ENCODE measurements at places on chromosomes 4 and X.

GRCh38 chrX:30304866-30305265 is 4.3 kb downstream of the NR0B1 start:
- DNase-seq = no peak

GRCh38 chrX:46918434-46918833 is 6.2 kb downstream of the JADE3 start:
- no peak for DNase-seq

GRCh38 chr4:1199556-1200331 is 27.4 kb upstream of the SPON2 start:
- no peak for DNase-seq

- DNase-seq = no peak
Observed at GRCh38 chr4:41524425-41524824, 13.5 kb upstream of the LIMCH1 start.

- no peak for DNase-seq
Observed at GRCh38 chr4:154472858-154473257, 18.7 kb downstream of the DCHS2 start.

GRCh38 chrX:71541210-71542022 is 8.5 kb downstream of the OGT start:
- DNase-seq = no peak

- no peak for DNase-seq
Observed at GRCh38 chr4:186900232-186900900, 176.7 kb upstream of the FAT1 start.

- DNase-seq = no peak
Observed at GRCh38 chr4:73864365-73864764, 4.8 kb upstream of the CXCL1 start.

- no peak for DNase-seq
Observed at GRCh38 chr4:91758487-91758886, 545.3 kb upstream of the GRID2 start.

DNA sequence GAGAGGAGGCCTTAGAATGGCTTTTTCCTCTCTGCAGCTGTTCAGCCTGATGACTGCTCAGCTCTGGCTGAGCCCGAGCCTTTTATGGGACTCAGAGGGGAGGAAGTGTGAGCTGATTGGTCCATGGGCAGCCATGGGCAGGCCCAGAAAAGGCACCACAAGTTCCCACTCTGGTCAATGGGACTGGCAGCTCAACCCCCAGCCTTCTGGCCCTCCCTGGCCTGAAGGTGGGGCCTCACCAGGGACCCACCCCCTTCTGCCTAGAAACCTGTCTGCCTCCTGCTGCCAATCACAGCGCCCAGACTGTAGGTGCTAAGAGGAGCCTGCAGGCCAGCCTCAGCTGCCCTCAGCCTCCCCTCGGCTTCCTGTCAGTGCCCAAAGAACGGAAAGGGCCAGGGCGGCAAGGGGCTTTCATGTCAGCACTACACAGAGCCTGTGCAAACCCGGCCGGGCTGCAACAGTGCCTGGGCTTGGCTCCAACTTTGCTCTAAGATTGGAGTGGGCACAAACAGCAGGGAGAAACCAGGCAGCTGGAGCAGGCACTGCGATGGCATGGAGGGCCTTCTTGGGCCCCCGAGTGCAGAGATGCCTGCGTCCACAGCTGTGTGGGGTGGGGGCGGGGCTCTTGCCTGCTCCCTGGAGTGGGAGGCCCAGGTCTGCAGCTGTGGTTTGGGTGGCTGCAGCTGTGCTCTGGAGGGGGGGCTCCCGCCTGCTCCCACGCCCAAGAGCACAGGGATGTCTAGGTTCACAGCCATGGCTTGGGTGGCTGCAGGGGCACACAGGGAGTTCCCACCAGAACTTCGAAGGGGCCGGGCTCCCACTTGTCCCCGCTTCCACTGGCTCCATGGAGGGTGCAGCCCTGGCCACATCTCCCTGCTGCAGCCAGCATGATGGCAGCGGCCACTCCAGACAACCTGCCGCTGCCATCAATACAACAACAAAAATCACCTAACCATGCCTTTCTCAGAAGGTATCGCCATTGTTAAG is 92.6 kb downstream of the NXF2 start:
- peak; percentile 17 for DNase-seq

- DNase-seq = no peak
Observed at GRCh38 chr4:56723201-56723605, 42.1 kb upstream of the HOPX start.

DNA sequence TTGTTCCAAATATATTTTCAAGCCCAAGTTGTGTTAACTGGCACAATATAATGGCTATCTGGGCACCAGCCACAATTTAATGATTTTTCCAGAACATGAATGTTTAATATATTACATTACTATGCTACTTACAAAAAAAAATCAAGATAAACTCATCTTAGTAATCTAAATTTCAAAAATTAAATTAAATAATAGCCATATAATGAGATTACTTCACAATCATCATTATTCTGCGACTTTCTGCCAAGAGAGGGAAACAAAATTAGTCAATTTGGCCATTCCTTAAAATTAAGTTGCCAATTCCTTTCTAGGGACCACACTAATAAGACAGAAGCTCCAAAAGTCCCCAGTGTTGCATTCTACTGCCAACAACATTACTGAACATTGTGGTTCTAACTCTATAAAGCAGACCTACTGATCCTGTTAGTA is 7.5 kb downstream of the NEK1 start:
- no peak for DNase-seq

DNA sequence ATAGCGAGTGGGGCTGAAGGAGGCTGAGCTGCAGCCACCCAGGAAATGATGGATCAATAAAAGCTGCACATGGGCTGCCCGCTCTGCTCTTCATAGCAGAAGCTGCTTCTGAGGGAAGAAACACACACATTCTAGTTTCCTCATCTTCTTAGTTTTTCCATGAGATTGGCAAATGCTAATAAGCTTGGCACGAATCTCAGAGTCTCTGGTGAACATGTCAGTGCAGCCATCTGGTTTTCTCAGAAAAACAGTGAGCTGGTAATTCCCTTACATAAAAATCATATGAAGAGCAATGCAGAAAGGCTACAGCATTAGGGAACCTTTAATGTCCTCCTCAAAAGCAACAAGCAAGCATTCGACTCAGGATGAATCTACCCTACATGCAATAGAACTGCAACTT is 69.9 kb downstream of the GATB start:
- no peak for DNase-seq

DNA sequence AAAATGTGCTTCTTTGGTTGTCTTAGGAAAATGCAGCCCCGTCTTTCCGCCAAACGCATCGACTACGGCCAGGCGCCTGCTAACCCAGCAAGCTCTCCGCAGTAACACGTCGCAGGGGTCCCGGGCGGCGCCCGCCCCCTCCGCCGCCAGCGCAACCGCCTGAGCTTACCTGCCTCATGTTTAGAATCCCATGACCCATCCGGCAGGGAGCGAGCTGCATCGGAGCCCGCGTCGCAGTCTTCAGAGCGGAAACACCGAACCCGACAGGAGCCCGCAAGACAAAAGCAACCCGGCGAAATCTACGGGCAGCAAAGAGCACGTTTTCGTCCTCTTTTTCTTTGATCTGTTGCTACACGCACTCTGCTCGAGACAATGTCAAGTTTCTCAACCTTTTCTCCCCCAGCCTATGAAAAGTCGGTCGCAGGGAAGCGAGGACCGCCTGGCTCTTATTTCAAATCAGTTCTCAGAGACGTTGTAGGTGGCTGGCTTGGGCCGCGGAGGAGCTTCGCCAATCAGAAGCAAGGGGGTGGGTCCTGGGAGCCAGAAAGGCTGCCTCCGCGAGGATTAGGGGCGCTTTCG is at the start of gene MID1:
Gene MID1, minus strand, starts transcription at position 465 of the 579 bp plus-strand sequence. CDS start 53,038 bp downstream, outside the sequence.
- DNase-seq = no peak

DNA sequence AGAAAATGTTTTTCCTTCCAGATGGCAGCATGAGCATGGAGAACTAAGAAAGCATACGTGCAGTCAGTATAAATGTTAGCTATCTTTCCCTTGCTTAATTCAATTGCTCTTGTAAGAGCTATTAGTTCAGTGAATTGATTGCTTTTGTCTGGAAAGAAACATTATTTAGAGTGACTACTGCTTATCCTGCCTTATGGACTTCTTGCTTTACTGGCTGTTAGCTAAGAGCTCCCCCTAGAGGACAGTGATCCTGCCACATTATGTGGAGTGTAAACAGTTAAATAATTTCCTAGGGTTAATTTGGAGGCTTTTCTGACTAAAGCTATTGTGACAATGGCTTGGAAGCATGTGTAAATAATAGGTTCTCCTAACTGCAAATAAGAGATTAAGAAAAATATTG is 1402.4 kb downstream of the FAM133A start:
- DNase-seq = no peak

GRCh38 chrX:506341-506740 is 119.6 kb upstream of the PPP2R3B start:
- no peak for DNase-seq

DNA sequence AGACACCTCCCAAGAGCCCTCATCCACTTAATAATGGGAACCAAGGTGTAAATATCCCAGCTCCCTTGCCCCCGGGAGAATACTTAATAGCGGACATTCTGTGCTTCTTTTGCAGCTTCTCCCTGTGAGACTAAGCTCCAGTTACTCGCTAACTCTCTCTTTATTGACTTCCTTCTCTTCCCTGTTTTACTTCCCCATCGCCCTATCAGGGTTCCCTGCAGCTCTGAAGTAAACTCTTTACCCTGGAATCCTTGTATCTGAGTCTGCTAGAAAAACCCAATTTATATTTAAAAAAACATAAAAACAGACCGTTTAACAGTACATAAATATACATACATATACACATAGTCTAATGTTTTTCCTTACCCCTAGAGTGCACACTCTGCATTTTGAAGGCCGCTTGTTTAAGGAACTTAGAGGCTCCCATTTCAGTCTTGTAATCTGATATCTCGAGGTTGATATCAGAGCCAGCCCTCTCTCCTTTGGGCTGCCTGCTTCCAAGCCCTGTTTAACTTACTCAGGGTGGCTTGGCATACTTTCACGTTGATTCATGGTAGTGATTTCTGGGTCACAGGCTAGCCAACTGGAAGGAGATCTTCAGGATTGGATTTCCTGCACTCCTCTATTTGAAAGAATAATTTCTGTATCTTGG is 177.4 kb upstream of the SCML1 start:
- no peak for DNase-seq

GRCh38 chr4:94995684-94996394 is 238.1 kb downstream of the BMPR1B start:
- no peak for DNase-seq

DNA sequence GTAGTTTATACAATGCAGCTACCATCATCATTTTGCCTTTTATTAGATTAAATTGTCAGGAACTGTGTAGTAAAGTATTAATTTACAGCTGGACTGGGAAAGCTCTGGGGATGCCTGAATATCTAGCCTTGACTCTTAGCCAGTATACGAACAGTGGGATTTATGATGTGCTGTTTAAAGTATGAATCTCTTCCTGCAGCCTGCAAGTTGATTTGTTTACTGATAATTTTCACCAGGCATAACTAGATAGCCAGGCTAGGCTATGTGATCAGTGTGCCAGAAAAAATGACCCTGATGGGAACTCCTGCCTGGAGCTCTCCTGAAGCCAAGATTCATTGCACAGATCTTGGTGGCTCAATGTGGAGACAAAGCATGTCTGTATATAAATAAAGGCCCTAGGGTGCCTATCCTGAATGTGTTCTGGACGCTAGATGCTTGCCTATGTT is 119.2 kb downstream of the SCLT1 start:
- no peak for DNase-seq

DNA sequence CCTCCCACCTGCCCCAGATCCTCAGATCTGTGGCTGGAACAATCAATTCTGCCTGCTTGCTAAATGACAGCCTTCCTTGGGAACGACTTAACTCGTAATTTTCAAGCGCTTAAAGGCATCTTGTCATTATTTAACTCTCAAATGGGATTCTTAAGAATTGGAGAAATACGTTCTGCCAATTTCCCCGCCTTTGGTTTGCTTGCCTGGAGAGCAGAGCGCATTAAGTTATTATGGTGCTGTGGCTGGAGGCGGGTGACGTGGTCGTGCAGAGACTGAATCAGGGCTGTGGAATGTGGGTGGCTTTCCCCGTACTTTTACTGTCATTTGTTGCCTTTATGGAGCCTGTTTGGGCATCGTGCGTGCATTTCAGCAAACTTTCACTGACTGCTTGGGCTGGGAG is 78.9 kb upstream of the PSAPL1 start:
- DNase-seq = no peak

- DNase-seq = no peak
Observed at GRCh38 chr4:93748373-93749291, 79.9 kb upstream of the ATOH1 start.

- peak; percentile 42 for DNase-seq
Observed at GRCh38 chr4:931194-931959, 739 bp downstream of the GAK start.

- DNase-seq = no peak
Observed at GRCh38 chr4:154822775-154823174, 41.7 kb downstream of the RBM46 start.

DNA sequence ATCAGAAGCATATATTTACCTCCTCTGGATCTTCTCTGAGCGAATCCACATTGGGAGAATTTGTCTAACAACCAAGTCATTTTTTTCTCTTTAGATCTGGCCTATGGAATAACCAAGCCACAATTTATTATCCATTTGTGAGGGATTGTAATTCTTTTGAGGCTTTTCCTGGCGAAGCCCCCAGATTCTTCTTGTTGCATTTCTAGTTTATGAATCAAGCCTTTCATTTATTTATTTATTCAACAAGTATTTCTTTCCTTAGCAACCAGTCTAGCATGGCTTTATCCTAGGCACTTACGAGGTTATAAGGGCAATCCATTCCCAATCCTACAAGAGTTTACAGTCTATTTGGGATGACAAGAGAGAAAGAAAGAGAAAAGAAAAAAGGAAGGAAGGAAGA is 18.4 kb upstream of the FNIP2 start:
- DNase-seq = no peak

GRCh38 chr4:83772685-83773084 is 236.8 kb downstream of the GPAT3 start:
- DNase-seq = no peak

GRCh38 chrX:27381419-27381818 is 81.7 kb downstream of the PPP4R3C start:
- DNase-seq = no peak
